ENCODE measurements at places on chromosomes 1 and 21.

- no peaks in the 10 kb centered on the region for H3K36me3 ChIP-seq
- H3K27me3 ChIP-seq: no peaks in the 10 kb centered on the region
- no peak overlapping the region for H3K4me3 ChIP-seq
- H3K4me1 ChIP-seq: no peaks in the 10 kb centered on the region
- DNase-seq: no peak
- H3K27ac ChIP-seq: no peak overlapping the region
These were observed 19.0 kb downstream of the MYOM3 start for GRCh38 chr1:24092979-24093378.

DNA sequence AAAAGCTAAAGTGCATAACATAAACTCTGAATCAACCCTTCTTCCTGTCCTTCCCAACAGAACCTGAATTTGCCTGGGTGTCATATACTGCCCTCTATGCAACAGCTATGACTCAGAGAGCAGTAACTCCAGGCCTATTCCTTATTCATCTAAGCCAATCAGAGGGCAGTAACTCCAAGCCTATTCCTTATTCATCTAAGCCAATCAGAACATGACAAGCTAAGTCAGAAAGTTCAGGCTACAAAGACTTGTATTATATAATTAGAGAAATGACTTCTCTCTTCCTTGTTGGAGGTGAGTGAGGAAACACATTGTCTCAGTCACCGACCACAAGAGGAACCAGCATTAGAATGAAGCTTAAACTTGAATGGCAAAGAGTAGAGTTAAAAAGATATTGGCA, 26.2 kb upstream of the TADA1 start:
- no peak overlapping the region for H3K27ac ChIP-seq
- H3K36me3 ChIP-seq: no peaks in the 10 kb centered on the region
- peaks cover 6% of the 10 kb centered on the region for H3K4me1 ChIP-seq

DNA sequence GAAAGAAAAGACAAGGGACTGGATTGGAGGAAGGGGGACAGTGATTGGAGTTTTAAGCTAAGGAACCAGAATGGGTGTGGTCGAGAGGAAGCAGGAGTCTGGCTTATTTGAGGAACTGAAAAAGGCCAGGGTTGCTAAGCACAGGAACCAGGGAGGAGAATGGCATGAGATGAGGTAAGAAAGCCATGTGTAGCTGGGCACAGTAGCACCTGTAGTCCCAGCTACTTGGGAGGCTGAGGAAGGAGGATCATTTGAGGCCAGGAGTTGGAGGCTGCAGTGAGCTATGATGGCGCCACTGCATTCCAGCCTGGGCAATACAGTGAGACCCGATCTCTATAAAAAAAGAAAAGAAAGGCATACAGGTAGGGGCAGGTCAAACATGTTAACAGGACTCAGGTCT, 8.1 kb upstream of the KHDRBS1 start:
- no peak overlapping the region for H3K4me3 ChIP-seq
- no peaks in the 10 kb centered on the region for H3K36me3 ChIP-seq
- no peaks in the 10 kb centered on the region for H3K27me3 ChIP-seq
- H3K4me1 ChIP-seq: no peaks in the 10 kb centered on the region
- H3K27ac ChIP-seq: no peak overlapping the region
- no peak for DNase-seq

DNA sequence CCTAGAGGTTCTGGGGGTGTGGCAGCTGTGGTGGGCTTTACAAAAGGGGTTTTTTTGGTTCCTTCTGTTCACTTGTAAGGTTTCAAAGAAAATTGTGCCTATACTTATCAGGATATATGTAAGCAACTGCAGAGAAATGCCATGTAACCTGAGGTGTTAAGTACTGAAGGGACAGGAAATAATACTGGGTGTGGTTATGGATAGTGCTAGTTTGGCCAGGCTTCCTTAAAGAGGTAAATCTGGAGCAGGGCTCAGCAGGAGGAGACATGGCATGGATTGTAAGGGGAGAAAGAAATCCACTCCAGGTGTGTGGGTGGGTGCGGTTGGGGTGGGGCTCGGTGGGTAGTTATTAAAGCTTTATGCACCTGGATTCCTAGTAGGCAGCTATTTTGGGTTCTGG, 28.3 kb downstream of the KIRREL1 start:
- H3K27me3 ChIP-seq: no peaks in the 10 kb centered on the region
- no peaks in the 10 kb centered on the region for H3K36me3 ChIP-seq
- H3K27ac ChIP-seq: peak overlapping the region; percentile 88
- H3K4me1 ChIP-seq: peaks cover 97% of the 10 kb centered on the region
- no peak overlapping the region for H3K4me3 ChIP-seq

DNA sequence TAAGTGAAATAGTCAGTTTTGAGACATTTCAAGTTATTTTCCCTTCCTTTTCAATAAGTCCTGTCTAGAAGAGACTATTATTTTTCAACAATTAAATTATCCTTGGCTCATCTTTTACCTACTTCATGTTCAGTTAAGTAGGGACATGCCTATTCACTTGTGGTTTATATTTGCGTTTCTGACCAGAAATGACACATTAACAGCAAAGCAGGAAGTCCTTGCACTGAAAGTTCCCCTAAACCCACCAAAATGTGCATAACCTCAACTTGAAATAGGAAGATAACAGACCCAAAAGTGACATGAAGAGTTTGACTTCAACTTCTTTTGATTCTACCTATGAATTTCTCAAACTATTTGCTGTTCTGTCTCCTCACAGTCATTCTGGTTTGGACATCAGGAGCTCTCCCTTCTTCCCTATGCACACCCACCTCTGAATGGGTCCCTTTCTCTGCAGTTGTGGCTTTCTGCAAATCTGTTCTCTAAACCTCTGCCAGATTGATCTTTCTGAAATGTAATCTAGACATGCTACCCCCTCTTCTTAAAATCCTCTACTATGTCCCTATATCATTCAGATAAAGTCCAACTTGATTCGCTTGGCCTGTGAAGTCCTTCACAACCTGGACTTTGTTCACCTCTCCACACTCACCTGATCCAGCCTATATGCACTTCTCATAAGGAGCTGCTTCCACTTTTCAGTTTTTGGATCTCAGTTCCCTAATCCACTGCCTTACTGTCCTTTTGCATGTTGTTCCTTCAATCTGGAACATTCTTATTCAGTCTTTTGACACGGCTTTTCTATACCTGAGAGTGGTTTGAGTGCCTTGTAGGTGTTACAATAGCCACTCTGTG, 661.5 kb upstream of the ADGRL4 start:
- no peak overlapping the region for H3K27ac ChIP-seq
- no peaks in the 10 kb centered on the region for H3K4me1 ChIP-seq
- no peaks in the 10 kb centered on the region for H3K36me3 ChIP-seq
- no peak for DNase-seq
- H3K4me3 ChIP-seq: no peak overlapping the region

- no peaks in the 10 kb centered on the region for H3K27me3 ChIP-seq
- H3K27ac ChIP-seq: no peak overlapping the region
- H3K4me3 ChIP-seq: no peak overlapping the region
- DNase-seq: no peak
- no peaks in the 10 kb centered on the region for H3K36me3 ChIP-seq
These were observed 94.7 kb downstream of the DMRTA2 start for GRCh38 chr1:50328552-50328951.

GRCh38 chr1:36516372-36517010, 33.8 kb upstream of the CSF3R start:
- H3K4me3 ChIP-seq: no peak overlapping the region
- no peak overlapping the region for H3K27ac ChIP-seq
- no peaks in the 10 kb centered on the region for H3K4me1 ChIP-seq

- DNase-seq: no peak
- H3K27me3 ChIP-seq: no peaks in the 10 kb centered on the region
- no peaks in the 10 kb centered on the region for H3K36me3 ChIP-seq
- no peak overlapping the region for H3K4me3 ChIP-seq
- peak overlapping the region; percentile 82 for H3K27ac ChIP-seq
These were observed 22.1 kb downstream of the HSPG2 start for GRCh38 chr1:21914880-21915640.

GRCh38 chr1:36948147-36948546, 86.2 kb downstream of the GRIK3 start:
- DNase-seq: no peak
- no peaks in the 10 kb centered on the region for H3K27me3 ChIP-seq
- H3K27ac ChIP-seq: no peak overlapping the region
- no peaks in the 10 kb centered on the region for H3K4me1 ChIP-seq
- H3K36me3 ChIP-seq: no peaks in the 10 kb centered on the region

DNA sequence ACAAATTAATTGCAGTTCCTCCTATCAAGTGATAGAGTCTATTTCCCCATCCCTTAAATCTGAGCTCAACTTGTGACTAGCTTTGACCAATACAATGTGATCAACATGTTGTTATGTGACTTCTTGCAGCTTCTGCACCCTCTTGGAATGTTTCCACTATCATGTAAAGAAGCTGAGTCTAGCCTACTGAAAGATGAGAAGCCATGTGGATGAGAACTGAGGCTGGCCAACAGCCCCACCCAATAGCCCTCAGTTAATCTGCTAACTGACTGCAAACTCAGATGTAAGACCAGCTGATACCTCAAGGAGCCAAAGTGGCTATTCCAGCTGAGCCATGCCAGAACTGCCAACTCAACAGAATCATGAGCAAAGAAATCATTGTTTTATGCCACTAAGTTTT, 44.0 kb downstream of the LYST start:
- H3K4me3 ChIP-seq: no peak overlapping the region
- peaks cover 7% of the 10 kb centered on the region for H3K36me3 ChIP-seq
- no peak overlapping the region for H3K27ac ChIP-seq
- no peak for DNase-seq
- no peaks in the 10 kb centered on the region for H3K27me3 ChIP-seq

- DNase-seq: no peak
- H3K4me3 ChIP-seq: no peak overlapping the region
- H3K27ac ChIP-seq: no peak overlapping the region
- no peaks in the 10 kb centered on the region for H3K36me3 ChIP-seq
- no peaks in the 10 kb centered on the region for H3K4me1 ChIP-seq
These were observed 29.9 kb downstream of the SPAG17 start for GRCh38 chr1:118155106-118155505.

DNA sequence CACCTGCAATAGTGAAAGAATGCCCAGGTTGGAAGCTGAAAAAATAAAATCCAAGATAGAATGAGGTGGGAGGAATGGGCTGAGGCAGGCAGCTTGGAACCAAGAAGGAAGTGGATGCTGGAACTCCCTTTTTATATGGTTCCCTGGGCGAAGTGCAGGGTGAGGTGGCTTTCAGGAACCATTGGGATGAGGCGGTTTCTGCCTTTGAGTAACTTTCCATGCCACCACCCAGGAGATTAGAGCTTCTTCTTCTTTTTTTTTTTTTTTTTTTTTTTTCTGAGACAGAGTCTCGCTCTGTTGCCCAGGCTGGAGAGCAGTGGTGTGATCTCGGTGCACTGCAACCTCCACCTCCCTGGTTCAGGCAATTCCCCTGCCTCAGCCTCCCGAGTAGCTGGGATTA, 17.8 kb upstream of the MRPS6 start:
- no peaks in the 10 kb centered on the region for H3K36me3 ChIP-seq
- no peak overlapping the region for H3K4me3 ChIP-seq
- DNase-seq: no peak
- H3K27me3 ChIP-seq: no peaks in the 10 kb centered on the region
- no peak overlapping the region for H3K27ac ChIP-seq

DNA sequence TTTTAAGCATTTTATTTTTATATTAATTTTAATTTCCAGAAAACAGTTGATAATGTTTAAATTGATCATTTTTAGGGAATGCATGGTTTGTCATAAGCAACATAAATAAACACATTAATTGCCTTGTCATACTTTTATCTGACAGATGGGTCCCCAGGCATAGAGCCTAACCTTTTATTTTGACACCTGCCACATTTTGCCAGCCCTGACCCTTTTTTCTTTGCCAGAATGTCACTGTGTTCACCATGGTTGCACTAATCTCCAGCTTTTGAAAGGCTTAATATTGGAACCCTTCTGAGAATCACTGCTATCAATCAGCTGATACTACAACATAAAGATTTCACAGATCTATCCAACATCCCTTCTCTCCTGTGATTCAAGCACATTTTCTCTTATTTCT, 56.0 kb upstream of the DPYD start:
- H3K4me1 ChIP-seq: no peaks in the 10 kb centered on the region
- H3K27me3 ChIP-seq: no peaks in the 10 kb centered on the region
- no peak overlapping the region for H3K4me3 ChIP-seq
- H3K27ac ChIP-seq: no peak overlapping the region

DNA sequence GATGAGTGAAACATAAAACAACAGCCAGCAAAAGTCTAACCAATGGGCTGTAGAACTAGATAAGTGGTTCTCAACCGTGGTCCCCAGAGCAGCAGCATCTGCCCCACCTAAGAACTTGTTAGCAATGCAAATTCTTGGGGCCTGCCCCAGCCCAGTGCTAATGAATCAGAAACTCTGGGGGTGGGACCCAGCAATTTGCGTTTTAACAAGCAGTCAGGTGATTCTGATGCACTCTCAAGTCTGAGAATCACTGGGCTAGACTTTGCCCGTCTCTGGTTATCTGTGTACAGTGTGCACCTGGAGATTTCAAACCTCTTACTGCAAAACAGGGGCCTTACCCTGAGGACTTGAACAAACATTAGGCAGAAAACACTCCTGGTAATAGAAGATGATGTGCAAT, 66.5 kb downstream of the PLXNA2 start:
- H3K27me3 ChIP-seq: no peaks in the 10 kb centered on the region
- no peak overlapping the region for H3K4me3 ChIP-seq
- H3K27ac ChIP-seq: no peak overlapping the region
- peaks cover 13% of the 10 kb centered on the region for H3K4me1 ChIP-seq

DNA sequence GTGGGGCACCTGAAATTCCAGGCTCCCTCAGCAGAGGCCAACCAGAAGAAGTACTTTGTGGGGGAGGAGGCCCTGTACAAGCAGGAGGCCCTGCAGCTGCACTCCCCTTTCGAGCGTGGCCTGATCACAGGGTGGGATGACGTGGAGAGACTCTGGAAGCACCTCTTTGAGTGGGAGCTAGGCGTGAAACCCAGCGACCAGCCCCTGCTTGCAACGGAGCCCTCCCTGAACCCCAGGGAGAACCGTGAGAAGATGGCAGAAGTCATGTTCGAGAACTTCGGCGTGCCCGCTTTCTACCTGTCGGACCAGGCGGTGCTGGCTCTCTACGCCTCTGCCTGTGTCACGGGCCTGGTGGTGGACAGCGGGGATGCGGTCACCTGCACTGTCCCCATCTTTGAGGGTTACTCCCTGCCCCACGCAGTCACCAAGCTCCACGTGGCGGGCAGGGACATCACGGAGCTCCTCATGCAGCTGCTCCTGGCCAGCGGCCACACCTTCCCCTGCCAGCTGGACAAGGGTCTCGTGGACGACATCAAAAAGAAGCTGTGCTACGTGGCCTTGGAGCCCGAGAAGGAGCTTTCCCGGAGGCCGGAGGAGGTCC, 634 bp downstream of the ACTRT2 start:
- no peak overlapping the region for H3K27ac ChIP-seq
- H3K4me3 ChIP-seq: no peak overlapping the region
- H3K4me1 ChIP-seq: no peaks in the 10 kb centered on the region
- no peak for DNase-seq
- H3K27me3 ChIP-seq: no peaks in the 10 kb centered on the region
- no peaks in the 10 kb centered on the region for H3K36me3 ChIP-seq

DNA sequence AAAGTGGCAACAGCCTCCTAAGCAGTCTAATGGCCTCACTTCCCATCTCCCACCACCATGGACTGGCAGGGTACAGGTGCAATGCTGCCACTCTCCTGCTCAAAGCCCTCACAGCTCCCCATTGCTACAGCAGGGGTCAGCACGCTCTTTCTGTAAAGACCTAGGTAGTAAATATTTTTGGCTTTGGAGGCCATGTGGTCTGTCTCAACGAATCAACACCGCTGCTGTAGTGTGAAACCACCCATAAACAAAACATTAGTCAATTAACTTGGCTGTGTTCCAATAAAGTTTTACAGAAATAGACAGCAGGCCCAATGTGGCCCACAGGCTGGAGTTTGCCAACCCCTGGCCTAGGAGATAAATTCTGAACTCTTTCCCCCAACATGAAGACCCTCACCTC, 44.6 kb upstream of the TMEM125 start:
- no peak overlapping the region for H3K4me3 ChIP-seq
- no peaks in the 10 kb centered on the region for H3K27me3 ChIP-seq
- DNase-seq: no peak
- no peaks in the 10 kb centered on the region for H3K36me3 ChIP-seq
